ENCODE measurements at places on chromosomes 7 and 10. TPM values are rescaled to one million over a fixed set of nuclear protein-coding genes. Genes with fewer than 3 reads are reported as not detected.

Gene COL17A1
- total RNA-seq: 0.73 TPM

Gene COX15
- total RNA-seq: 35.3 TPM

Gene ARL4A
- 31.9 TPM for total RNA-seq

Gene NFKB2
- total RNA-seq: 64.7 TPM

Gene VAX1
- not detected for total RNA-seq

Gene PLXNA4
- total RNA-seq: 0.24 TPM

Gene AOC1
- 1.8 TPM for total RNA-seq

Gene PAX2
- total RNA-seq: not detected

Gene OR2A42
- total RNA-seq: not detected

Gene C10orf53
- not detected for total RNA-seq

Gene DCLRE1A
- 7.4 TPM for total RNA-seq

Gene IL6
- total RNA-seq: 20.7 TPM

Gene C10orf143
- 0.78 TPM for total RNA-seq

Gene TFPI2
- 218 TPM for total RNA-seq

Gene AZGP1
- 25.6 TPM for total RNA-seq

Gene GBX1
- not detected for total RNA-seq

Gene CYP3A7
- total RNA-seq: 0.86 TPM

Gene SPDYE11
- not detected for total RNA-seq

Gene SFMBT2
- 1.7 TPM for total RNA-seq

Gene PNLIPRP3
- not detected for total RNA-seq

Gene PAPOLB
- total RNA-seq: not detected

Gene TMEM273
- not detected for total RNA-seq

Gene TUBAL3
- total RNA-seq: not detected

Gene CALML3
- not detected for total RNA-seq

Gene POT1
- total RNA-seq: 31.6 TPM

Gene AGR2
- total RNA-seq: 378 TPM

Gene C10orf67
- 0.45 TPM for total RNA-seq

Gene ZNF117
- 2.5 TPM for total RNA-seq

Gene CYP2C18
- total RNA-seq: 13.0 TPM

Gene UPK3B
- 6.0 TPM for total RNA-seq

Gene PAPSS2
- total RNA-seq: 12.6 TPM

Gene ZNF789
- 18.9 TPM for total RNA-seq

Gene SH3PXD2A
- 7.5 TPM for total RNA-seq

Gene ZNF853
- 10.1 TPM for total RNA-seq

Gene SPDYE5
- total RNA-seq: not detected

Gene TAF6
- 50.5 TPM for total RNA-seq

Gene SH2D4B
- total RNA-seq: 0.24 TPM

Gene MET
- total RNA-seq: 249 TPM
